Stimulated activated CD8-positive, alpha-beta memory T cell treated with anti-CD3 and anti-CD28 coated beads, Interleukin-4, amount 100 ng/mL, for 24 hours (primary cell): ENCODE measurements at places on chromosomes 6 and 20.

- DNase-seq, result no peak
Measured at GRCh38 chr6:169079650-169080049, 174.0 kb downstream of the THBS2 start.

DNA sequence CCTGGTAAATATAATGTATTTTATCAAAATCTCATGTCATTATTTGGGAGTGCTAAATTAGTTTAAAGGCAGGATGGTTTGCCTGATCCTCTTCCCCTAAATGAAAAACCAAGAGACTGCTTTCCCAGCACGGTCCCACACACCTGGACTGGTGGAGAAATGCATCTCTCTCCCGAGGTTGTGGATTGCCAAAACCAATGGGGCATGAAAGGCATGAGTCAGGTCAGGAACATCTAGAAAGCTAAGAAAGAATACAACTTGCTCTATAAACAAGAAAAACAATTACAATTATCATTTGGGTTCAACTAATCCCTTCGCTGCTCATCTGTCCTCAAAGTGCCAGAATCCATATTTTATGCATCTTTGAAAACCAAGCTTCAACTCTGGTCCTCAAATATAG lies 308.3 kb upstream of the IRAK1BP1 start:
- no peak for DNase-seq

- DNase-seq, result no peak
Measured at GRCh38 chr6:317448-318144, 25.3 kb downstream of the DUSP22 start.

DNA sequence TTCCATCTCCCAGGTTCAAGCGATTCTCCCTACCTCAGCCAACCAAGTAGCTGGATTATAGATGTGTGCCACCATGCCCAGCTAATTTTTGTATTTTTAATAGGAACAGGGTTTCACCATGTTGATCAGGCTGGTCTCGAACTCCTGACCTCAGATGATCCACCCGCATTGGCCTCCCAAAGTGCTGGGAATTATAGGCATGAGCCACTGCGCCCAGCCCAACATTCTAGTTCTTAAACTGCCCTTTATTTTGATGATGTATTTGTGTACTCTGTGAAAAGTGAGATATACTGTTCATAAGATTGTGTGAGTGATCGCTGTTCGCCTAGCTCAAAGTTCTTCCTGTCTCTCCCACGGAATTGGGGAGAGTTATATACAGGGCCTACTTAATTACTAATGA lies 93.1 kb downstream of the HFE start:
- DNase-seq, result no peak

DNA sequence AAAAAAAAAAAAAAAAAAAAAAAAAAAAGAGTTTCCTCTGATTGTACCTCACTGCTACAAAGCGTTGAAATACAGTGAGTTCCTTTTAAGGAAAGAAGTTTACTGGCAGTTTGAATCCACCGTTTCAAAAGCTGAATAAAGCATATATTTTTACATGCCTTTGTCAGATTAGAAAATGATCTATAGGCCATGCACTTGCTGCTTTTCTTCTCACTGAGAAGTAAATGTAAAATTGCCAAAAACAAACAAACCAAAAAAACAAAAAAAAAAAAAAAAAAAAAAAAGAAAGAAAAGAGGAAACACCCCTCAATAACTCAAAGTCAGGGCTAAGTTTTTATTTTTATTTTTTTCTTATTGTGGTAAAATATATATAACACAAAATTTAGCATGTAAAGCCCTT lies 81.9 kb downstream of the LYRM4 start:
- no peak for DNase-seq

GRCh38 chr6:166781331-166781730 lies 154.3 kb upstream of the RPS6KA2 start:
- DNase-seq, result no peak

DNA sequence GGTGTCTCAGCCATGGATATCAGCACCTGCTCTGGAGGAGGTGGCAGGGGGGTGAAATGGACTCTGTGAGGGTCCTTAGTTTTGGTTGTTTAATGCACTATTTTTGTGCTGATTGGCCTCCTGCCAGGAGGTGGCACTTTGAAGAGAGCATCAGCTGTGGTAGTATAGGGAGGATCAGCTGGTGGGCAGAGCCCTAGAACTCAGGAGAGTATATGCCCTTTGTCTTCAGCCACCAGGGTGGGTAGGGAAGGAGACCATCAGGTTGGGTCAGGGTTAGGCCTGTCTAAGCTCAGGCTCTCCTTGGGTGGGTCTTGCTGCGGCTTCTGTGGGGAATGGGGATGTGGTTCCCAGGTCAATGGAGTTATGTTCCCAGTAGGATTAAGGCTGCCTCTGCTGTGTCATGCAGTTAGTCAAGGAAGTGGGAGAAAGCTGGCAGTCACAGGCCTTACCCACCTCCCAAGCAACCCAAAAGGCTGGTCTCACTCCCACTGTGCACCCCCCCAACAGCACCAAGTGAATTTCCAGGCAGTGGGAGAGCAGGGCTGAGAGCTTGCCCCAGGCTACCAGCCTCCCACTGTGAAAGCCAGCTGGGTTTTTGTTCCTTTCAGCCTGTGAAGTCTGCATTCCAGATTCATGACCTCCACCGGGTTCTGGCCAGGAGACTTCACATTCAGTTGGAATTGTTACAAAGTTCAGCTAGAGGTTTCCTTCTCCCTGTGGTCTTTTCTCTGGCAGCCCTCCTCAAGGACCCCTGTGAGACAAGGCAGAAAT lies 5.7 kb upstream of the OSTM1 start:
- DNase-seq, result no peak

- no peak for DNase-seq
Measured at GRCh38 chr6:54198134-54198533, 86.9 kb downstream of the MLIP start.

- no peak for DNase-seq
Measured at GRCh38 chr20:20895537-20895936, 183.1 kb upstream of the RALGAPA2 start.

- DNase-seq, result no peak
Measured at GRCh38 chr6:108566406-108566805, 5.7 kb downstream of the FOXO3 start.
